ENCODE measurements at places on chromosomes 1 and 21.

- no peak for DNase-seq
Measured at GRCh38 chr1:59937636-59938210, 11.2 kb upstream of the CYP2J2 start.

- no peak for DNase-seq
Measured at GRCh38 chr1:229792012-229792975, 166.2 kb downstream of the URB2 start.

DNA sequence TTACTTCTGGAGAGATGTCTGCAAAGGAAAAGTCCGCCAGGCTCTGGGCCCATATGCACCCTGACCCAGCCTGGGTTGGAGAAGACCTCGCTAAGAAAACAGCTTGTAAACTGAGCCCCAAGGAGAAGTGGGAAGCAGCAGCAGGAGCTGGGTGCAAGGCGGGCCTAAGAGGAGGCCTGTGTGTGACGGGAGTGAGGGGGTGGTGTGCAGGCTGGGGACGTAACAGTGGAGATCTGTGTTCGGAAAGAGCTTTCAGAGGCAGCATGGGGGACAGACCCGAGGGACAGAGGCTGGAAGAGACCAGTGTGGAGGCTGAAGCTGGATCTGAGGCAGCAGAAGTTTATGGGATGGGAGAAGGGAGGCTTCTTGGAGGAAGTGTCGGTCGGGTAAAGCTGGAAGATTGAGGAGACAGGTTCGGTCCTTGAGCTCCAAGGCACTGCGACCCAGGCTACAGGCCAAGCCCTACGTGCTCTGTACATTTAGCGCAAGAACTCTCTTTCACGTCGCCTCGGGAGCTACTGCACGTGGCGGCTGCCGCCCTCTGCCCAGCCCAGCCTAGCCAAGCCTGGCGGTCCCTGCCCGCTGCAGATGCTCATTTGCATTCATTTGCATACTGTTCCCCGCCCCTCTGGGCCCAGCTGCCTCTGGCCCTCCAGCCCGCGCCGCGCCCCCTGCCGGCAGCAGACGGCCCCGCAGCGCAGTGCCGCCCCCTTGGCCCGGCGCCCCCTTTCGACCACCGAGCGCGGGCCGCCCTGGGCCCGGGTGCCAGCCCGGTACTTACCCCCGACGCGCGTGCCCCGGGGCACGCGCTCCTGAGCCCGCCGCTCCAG is 6.3 kb downstream of the HPCA start:
- DNase-seq = peak; percentile 49

- DNase-seq = no peak
Measured at GRCh38 chr1:238135708-238136664, 245.3 kb upstream of the ZP4 start.

DNA sequence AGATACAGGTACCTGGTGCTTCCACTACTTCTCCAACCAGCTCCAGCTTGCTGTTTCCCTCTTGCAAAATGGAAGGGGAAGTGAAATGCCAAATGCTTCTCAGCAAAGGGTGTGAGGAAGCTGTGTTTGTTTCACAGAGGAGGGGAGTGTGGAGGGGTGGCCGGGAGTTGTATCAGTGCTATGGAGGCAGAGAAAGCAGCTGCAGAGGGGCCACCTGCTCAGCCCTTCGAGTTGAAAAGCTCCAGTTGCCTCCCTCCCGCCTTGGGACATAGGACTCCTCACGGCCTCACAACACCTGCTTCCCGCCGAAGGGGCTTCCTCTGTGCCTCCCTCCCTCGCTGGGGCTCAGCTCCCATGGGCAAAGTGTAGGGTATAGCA is 12.1 kb upstream of the LINGO4 start:
- no peak for DNase-seq

DNA sequence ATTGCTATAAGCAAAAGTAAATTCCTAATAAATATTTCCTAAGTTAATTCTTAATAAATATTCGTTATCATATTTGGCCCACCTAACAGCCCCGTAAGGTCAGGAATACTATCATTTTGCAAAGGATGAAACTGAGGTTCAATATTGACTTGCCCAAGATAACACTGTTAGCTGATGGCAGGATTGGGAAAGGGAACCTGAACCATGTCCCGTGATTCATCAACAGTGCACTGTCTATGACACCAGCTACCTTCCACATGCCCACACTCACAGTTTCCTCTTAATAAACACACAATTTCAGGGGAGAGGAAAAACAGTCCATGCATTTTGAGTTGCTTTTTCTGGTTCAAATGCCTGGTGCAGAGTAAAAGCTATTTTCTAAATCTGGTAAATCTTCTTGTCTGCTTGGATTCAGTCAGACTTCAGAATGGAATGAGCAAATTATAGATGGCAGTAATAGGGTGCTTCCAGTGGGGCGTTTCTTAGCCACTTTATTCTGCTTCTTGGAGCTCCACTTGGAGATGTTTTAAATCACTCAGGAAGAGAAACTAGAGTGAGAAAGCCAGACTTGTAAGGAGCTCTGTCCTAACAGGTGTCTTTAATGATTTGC is 354.6 kb downstream of the PDE4B start:
- no peak for DNase-seq

DNA sequence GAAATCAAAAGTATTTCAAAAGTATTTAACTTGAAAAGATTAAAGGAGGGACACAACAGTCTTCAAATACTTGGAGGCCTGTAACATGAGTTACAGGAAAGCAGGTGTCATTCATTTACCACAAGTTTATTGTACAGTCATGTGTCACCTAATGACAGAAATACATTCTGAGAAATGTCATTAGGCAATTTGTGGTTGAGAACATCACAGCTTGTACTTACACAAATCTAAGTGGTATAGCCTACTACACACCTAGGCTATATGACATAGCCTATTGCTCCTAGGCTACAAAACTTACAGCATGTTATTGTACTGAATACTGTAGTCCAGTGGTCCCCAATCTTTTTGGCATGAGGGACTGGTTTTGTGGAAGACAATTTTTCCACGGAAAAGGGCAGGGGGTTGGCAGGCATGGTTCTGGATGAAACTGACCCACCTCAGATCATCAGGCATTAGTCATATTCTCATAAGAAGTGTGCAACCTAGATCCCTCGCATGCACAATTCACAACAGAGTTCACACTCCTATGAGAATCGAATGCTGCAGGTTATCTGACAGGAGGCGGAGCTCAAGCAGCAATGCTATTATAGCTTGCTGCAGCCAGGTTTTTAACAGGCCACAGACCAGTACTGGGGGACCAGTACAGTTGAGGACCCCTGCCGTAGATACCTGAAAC is 25.0 kb upstream of the PHTF1 start:
- no peak for DNase-seq

- DNase-seq = no peak
Measured at GRCh38 chr1:111894497-111894896, 95.0 kb downstream of the KCND3 start.

DNA sequence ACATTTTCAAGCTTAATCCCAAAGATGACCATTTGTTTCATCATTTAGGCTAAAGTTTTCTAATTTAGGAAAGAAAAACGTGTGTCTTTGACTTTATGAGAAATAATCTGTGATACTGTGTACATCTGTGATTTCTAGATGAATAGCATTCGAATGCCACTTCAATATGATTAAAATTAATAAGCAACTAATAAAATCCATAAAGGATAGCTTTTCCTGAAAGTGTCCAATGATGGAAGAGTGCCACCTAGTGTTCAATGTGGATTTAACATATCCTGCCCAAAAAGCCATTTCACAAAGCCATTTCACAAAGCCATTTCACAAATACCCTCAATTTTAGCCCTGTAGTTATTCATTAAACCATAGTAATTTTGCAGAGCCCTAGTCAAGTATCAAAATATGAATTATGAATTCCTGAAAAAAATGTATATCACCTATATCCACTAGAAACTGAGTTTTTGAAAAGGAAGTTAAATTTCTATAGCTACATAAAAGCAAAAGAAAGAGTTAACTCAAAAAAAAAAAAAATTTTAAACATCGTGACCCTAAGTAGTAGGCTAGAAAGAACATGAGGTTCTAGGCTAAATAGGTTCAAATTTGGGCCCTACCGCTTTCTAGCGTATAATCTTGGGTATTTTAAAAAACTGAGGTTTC is 19.1 kb downstream of the NME7 start:
- DNase-seq = peak; percentile 64

GRCh38 chr1:156259805-156260204 is 11.9 kb upstream of the PAQR6 start:
- peak; percentile 33 for DNase-seq

DNA sequence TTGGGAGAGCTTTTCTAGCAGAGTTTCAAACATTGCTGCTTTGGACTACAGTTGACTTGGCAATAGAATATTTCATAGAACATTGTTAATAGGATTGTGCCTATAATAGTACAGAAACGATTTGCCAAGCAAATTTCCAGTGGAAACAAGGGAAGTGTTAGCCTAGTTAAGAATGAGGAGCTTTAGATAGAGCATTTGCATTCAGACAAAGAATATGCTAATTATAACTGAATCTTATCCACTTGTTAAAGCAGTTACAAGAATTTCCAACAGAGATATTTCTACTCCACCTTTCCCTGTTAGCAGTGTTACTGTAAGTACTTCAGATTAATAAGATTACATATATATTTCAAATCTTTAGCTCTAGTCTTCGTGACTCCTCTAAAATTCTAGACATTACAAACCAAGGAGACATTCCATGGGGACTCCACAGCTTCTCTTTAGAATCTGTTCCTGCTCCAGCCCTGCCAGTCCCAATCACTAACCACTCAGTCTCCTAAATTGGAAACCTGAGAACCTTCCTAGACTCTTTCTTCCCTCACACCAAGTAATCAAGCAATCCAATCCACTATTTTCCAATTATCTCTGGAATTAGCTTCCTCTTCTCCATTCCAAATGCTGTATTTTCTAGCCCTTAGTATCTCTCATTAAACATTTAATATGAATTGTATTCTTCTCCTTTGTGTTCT is 141.8 kb upstream of the PBX1 start:
- no peak for DNase-seq

DNA sequence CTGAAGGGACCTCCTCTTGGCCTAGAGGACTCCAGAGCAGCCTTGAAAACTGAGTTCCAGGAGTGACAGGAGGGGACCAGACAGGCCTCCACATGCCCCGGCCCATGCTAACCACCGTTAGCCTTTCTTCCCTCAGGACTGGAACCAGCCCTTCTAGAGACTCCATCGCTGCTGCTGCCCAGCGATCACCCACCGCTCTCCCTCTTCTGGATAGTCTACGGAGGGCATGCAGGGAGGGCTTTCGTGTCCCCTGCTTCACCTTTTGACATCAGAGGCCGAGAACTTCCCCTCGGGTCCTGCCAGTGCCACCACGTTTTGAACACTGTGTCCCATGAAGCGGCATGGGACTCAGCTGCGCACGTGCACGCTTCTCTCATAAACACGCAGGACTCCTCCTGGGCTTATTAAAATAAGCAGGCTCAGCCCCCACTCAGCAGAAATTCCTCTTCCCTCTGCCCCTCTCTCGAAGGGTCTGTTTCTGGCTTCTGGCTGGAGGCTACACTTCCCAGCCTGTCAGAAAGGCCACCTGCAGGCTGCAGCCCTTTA is 26.6 kb downstream of the NPHP4 start:
- no peak for DNase-seq

GRCh38 chr1:116836099-116836498 is 73.6 kb upstream of the PTGFRN start:
- DNase-seq = no peak

DNA sequence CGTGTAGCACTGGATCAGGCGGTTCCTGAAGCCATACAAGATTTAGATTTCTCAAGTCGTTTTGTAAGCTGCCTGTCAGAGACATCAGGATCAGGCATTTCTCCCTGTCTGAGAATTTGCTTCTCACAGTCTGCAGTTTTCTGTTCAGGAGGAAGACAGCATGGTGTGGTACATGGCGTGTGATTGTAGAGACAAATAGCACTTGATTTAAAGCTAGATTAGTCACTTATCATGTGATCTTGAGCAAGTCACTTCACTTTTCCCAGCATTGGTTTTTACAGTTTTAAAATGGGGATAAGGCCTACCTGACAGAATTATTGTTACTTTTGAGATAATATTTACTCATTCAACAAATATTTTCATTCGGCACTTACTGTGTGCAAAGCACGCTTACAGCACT is 63.3 kb downstream of the AK4 start:
- no peak for DNase-seq

DNA sequence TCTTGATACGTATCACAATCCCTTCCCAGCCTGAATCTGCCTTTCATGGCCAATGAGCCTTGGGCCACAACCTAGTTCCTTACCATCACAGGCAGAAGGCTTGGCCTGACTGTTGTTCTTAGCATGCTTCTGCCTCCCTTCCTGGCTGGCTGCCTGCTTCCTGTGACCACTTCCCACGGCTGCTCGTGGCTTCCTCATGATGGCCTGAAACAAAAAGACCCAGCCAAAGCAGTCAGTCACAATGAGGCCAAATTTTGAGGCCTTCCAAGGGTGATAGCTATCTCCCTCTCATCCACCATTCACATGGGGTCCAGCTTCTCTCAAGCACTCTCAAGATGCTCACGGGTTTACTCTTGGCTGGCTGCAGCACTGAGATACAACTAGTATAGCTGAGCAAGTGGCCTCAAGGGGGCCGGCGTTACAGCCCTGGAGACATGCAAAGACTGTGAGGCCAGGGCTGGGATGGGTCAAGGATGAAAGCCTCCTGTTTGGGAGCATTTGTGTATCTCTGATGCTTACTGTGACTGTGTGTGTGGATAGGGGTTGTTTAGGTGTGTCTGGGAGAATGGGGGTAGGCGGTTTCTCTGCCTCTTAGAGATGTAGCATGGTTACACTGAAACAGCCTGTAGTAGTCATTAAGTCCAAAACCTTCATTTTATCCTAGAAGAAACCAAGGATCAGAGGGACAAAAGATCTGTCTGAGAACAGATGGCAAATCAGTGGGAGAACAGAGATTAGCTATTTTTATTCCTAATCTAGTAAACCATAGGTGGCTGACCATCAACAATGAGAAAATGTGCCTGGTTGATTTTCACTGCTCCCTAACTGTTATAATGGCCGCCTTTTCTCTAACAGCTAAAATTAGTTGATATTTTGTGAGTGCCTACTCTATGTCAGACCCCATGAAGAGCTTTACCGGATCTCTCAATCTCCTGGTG is 5.4 kb upstream of the TOE1 start:
- no peak for DNase-seq

DNA sequence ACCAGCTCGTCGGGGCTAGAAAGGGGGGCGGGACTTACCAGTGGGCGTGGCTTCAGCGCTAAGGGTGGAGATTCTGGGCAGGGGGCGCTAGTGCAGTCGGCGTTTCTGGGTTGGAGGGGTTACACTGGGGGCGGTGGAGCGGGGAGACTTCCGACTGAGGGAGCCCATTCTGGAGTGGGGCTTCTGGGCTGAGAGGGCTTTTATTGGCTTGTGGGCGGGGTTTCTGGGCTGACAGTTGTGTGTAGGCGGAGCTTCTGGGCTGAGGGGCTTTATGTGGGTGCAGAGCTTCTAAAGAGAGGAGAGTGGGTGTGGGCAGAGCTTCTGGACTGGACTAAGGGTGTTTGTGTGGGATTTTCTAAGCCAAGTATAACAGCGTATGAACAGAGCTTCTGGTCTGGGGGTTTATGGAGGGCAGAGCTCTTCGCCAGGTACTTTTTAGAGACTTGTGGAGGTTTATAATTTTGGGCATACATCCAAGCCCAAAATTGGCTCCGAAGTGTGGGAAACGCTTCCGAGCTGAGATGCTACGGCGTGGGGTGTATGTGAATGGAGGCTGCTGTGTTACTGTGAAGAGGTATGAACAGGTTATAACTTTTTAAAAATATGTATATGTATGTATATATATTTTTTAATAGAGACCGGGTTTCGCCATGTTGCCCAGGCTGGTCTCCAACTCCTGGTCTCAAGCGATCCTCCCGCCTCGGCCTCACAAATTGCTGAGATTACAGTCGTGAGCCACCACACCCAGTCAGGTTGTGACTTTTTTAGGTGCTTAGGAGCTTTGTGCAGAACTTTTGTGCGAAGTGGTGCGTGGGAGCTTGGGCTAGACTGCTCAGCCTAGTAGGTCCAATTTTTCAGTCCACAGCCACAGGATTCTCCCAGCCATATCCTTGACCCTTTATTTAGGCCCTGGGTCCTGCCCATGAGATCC is 825 bp downstream of the TMEM39B start:
- DNase-seq = peak; percentile 81

All from ACHN (cell line).